ENCODE measurements at places on chromosomes 12 and 14.

- no peak for DNase-seq
Observed at GRCh38 chr14:78164226-78164853, 5.8 kb upstream of the NRXN3 start.

DNA sequence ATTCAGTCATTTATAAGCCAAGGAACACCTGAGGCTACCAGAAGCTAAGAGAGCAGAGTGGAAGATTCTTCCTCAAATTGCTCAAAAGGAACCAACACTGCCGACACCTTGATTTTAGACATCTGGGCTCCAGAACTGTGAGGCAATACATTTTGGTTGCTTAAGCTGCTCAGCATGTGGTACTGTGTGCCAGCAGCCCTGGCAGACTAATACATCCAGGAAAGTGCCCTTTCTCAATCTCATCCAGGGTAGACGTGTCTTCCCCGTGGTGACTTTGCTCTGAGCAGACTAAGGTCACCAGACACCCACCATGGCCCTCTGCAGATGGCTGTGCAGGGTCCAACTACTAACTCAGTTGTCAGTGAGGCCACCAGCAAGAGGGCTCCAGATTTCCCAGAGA is 122.8 kb downstream of the VRK1 start:
- no peak for DNase-seq

- peak; percentile 78 for DNase-seq
Observed at GRCh38 chr14:21014761-21015190, 10.1 kb downstream of the NDRG2 start.

- no peak for DNase-seq
Observed at GRCh38 chr14:95433094-95433478, 83.4 kb downstream of the SYNE3 start.

DNA sequence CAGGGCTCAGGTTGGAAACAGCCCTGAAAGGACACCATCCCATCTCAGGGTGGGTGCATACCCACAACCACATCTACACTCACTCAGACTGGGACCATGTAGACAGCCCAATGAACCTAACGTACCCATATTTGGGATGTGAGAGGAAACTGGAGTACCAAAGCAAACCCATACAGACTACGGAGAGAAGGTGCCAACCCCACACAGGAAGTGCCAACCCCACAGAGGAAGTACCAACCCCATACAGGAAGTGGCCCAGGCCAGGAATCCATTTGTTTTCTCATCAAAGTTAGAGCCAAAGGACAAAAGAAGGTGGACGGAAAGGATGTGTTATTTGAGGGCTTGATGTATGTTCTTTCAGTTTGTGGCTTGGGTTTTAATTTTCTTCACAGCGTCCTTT is 19.5 kb upstream of the SPIC start:
- no peak for DNase-seq

GRCh38 chr14:90829677-90830076 is 13.4 kb upstream of the TTC7B start:
- DNase-seq: no peak

DNA sequence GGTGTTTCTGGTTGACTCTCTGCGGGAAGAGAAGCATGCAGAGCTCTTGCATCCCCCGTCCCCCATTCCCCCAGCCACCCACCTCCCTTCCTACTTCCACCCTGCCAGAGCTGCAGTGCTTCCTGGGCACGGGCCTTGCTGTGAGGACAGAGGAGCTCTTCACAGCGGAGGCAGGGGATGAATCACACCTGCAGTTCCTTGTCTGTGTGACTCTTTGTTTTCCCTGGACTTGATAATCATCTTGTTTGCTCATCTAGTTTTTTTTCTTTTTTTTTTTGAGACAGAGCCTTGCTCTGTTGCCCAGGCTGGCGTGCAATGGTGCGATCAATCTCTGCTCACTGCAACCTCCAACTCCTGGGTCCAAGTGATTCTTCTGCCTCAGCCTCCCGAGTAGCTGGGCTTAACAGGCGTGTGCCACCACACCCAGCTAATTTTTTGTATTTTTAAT is 27.8 kb downstream of the ANKRD9 start:
- DNase-seq: no peak

DNA sequence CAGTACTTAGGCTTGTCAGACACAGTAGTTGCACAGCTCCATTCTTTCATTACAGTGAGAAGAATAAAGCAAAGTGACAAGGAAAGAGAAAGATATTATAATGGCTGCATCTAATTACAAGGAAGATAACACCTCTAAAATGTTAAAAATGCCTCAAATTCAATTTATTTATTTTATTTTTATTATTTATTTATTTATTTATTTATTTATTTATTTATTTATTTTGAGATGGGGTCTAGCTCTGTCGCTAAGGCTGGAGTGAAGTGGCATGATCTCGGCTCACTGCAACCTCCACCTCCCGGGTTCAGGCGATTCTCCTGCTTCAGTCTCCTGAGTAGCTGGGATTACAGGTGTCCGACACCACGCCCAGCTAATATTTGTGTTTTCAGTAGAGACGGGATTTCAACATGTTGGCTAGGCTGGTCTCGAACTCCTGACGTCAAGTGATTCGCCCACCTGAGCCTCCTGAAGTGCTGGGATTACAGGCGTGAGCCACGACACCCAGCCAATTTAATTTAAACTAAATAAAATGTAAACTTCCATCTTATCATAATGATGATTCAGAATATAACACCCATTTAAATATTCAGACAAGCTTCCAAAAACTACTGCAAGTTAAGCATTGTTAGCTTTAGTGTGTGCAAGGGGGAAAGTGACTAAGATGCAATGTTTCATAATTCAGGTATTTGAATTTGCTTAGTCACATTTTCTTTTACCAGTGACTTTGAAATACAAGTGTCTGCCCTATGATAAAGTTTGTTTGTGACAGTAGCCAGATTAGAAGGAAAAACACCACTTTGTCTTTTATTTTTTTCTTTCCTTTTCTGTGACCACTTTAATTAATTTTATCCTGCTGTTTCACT is 2.4 kb upstream of the CFAP54 start:
- no peak for DNase-seq

- no peak for DNase-seq
Observed at GRCh38 chr14:50085570-50086320, 30.6 kb downstream of the VCPKMT start.

GRCh38 chr12:129470196-129470595 is 433.6 kb downstream of the TMEM132D start:
- DNase-seq: no peak

GRCh38 chr14:85248881-85249635 is 280.9 kb upstream of the FLRT2 start:
- no peak for DNase-seq

DNA sequence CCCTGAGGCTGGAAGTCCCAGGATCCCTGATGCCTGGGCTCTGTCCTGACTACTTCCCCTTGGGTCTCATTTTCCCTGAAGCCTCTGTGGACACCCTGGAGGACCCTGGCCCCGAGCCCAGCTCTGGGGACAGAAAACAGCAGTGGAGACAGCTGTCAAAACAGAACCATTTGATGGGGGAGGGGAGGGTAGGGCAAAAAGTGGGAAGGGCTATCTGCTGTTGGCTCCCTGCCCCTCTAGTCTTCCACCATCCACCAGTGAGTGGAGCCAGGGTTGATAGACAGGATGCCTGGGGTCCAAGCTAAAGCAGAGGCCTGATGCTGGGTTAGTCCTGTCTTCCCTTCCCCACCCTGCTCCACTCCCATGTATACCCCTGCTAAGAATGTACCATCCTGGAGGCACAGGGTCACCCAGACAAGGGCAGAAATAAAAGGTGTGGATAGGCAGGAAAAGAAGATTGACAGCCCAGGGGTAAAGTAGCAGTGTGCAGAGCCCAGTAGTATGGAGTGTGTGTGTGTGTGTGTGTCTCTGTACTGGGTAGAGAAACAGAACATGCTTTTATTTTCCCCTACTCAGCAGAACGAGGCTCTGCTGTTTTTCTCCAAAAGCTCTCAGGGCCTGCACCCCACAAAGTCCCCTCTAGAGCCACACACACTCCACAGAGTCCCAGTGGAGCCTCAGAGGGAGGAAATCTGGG is 9.8 kb downstream of the ZNF385A start:
- DNase-seq: no peak

GRCh38 chr12:2783936-2784600 is 10.7 kb upstream of the FKBP4 start:
- peak; percentile 43 for DNase-seq

DNA sequence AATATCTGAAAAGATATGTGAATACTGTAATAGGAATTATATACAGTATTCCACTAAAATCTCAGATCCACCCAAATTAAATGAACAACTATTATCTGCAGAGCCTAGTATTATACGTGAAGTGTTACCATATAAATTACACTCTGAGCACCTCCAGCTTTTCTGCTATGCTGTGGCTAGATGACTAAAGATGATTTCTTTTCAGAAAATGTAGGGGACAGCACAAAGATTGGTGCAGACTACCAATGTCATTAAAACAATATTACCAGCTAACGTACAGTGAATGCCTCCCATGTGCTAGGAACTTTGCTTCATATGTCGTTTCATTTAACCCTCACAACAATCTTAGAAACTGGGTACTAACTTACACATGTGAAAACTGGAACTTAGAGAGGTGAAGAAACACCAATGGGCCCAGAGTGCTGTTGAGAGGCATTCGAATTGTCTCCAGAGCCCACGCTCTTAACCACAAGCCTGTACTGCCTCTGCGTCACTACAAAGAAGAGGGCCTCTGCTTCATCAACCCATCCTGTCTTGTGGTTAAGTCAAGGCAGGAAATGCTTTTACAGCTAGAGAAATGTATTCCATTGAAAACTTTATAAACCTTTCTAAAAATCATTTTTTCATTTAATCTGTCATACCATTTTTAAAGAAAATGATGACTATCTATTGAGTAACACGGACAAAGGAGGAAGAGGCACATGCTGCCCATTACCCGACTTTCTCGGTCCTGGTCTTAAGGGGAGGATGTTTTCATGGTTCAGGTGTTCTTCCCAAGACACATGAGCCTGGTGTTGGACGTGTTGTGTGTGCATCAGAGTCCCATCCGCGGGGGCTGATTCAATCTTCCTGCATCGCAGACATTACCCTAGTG is 1.3 kb downstream of the GPR65 start:
- DNase-seq: peak; percentile 59

DNA sequence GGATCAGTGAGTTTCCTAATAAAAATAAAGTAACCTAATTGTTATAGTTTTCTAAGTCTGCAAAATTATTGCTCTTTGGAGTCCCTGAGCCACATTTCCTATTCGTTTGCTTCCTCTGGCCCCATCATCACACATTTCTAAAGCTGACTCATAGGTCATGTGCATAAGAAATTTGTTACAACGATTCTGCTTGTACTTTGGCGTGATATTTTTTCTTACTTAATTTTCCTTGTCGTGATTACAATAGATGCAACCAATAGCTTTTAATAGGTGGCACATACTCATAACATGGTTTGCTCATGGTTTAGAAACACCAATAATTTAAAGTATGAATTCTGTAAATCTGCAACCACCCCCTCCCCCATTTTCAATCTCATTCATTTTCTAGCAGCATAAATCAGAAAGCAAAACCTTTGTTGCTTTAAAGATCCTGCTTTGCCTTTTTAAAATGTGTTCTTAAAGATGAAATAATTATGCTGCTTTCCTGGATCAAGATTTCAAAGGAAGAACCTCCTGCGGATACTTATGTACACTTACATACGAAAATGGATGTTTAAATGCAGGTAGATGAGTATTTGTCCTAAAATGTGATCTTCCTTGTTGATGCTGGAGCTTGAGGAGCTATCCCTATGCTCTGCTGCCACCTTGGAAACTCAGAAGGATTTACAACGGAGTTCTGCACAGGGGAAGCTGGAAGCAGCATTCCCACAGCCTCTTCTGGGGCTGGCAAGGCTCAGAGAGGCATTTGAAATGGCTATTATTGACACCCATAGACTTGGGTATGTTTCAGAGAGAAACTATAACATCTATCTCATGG is 1.7 kb upstream of the FLRT2 start:
- DNase-seq: no peak

DNA sequence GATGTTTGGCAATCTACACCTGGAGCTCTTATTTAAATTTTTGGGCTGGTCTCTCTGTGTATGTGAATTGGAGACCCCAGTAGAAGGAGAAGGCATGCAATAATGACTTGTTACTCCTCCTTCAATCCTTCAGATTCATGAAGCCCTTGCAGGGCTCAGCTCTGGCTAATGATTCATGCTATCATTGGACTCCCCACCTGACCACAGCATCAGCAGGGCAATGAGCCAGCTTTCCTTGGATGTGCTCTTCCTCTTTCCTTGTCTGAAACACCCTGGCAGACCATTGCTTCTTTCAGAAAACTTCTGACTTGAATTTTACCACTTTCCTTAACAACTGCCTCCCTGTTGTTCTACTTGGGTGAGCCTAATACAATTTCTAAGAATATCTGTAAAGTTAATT is 1019.2 kb downstream of the AACS start:
- DNase-seq: no peak

DNA sequence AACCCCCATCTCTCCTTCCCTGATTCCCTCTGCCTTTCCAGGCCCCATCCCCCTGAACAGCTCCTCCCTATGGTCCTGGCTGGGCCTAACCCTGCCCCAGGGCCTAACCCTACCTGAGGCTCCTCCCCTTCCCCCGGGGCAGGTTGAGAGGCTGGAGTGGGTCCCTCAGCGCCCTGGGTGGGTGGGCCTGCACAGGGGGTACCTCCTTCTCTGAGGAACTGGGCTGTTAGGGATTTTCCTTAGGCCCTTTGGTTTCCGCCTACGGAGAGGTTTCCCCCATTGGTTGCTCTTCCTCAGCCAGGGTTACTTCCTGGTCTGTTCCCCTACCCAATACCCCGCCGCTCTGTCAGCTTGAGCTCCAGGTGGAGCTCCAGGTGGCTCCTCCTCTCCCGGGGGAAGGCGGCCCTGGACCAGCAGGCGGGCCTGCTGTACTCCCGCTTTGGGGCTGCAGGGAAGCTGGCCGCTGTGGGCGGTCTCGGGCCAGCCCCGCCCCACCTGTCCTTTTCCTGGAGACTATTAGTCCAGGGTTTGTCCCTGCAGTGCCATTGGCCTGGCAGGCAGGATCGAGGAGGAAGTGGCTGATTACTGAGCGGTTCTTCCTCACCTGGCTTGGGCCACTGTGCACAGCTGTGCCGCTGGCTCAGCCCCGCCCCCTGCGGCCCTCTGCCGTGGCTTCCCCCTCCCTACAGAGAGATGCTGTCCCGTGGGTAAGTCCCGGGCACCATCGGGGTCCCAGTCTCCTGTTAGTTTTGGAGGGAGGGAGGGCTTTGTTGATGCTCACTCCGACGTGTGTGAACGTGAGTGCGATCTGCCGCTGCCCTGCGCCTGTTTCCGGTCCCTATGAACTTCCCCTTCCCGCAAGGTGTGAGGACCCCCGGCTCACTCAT is 2.5 kb downstream of the C12orf57 start:
- DNase-seq: peak; percentile 69

- DNase-seq: no peak
Observed at GRCh38 chr14:99524091-99524661, 43.0 kb downstream of the CCNK start.

- DNase-seq: no peak
Observed at GRCh38 chr12:104734541-104735095, 223.5 kb downstream of the SLC41A2 start.

- no peak for DNase-seq
Observed at GRCh38 chr12:108612788-108613282, 15.0 kb upstream of the TMEM119 start.

- DNase-seq: no peak
Observed at GRCh38 chr12:3925621-3926020, 52.4 kb upstream of the PARP11 start.

- no peak for DNase-seq
Observed at GRCh38 chr12:93106910-93107309, 177.8 kb upstream of the EEA1 start.

GRCh38 chr12:78645956-78646355 is 218.6 kb upstream of the SYT1 start:
- no peak for DNase-seq

Data from activated CD4-positive, alpha-beta T cell treated with anti-CD3 and anti-CD28 coated beads for 24 hours (primary cell).